ENCODE measurements at places on chromosomes 6 and 20.
A peak's percentile ranks its signal among the peaks of the same experiment; 100 is the strongest.

GRCh38 chr6:51299621-51300380, 481.1 kb downstream of the TFAP2B start:
- DNase-seq = no peak

DNA sequence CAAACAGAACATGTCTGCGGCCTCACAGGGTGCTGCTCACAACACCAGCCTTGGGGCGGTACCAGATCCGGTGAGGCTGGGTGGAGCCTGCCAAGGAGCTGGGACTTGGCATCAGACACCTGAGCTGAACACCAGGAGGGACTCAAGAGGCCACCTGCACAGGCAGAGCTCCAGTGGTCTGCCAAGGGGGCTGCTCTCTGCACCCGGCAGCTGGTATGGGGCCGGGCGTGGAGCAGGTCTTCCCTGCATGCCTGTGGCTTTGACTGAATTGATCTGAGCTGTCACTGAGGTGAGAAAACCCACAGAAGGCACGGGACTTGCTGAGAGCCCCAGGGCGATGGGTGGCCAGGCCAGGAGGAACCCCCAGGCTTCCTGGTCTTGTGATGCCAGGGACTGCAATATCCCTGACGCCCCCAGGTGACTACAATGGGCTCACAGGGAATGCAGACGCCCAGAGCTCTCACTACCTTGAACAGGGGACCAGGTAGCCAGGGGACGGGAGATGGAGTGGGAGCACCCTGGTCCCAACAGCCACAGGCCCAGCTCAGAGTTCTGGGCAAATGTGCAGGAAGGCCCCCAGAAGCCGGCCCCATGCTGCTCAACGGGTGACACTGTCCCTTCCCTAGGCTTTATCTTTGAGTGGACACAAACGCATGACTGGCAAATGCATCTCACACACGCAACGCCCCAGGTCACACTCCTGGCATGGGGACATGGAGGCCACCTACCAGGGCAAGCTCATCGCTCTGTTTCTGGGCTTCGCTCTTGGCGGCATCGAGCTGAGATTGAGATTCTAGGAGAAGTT, 48.2 kb downstream of the DSTN start:
- DNase-seq = peak; percentile 14

DNA sequence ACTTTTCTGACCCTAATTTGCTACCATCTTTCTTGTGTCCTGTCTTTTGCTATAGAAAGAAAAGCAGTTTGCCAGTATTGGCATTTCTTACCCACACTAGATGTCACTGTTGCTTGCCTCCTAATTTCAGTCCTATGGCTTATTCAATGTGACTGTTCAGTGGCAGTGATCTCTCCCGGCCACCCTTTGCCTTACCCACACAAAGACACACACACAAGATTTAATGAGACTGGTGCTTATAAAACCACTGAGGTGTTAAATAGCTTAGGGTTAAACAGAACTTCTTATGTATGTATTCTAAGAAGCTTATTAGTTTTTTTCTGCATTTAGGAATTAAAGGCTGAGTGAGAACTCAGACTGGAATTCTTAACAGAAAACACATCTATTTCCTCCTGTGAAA, 233.6 kb upstream of the ASCC3 start:
- DNase-seq = peak; percentile 48

DNA sequence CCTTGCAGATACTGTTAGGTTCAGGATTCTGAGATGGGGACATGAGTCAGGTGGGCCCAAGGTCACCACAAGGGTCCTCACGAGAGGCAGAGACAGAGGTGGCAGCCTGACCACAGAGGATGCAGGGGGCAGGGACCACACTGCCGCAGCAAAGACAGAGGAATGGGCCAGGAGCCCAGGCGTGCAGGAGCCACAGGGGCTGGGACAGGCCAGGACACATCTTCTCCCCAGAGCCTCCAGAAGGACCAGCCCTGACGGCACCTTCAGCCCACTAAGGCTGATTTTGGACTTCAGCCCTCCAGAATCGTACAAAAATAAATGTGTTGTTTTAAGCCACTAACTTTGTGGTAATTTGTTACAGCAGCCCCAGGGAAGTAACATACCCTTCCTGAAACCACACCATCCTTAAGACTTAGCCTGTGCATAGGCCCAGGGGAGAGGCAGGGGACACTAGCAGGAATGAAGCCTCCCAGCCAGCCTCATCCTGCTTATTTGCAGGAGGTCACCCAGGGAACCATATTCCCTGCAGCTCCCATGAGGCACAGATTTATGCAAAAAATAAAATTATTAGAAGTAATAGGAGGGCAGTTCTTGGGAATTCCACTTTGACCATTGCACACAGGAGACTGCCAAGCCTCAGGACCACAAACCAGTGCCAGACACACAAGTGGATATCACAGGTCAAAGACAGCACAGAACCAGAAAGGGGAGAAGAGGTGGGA, 119.3 kb upstream of the CST7 start:
- no peak for DNase-seq

DNA sequence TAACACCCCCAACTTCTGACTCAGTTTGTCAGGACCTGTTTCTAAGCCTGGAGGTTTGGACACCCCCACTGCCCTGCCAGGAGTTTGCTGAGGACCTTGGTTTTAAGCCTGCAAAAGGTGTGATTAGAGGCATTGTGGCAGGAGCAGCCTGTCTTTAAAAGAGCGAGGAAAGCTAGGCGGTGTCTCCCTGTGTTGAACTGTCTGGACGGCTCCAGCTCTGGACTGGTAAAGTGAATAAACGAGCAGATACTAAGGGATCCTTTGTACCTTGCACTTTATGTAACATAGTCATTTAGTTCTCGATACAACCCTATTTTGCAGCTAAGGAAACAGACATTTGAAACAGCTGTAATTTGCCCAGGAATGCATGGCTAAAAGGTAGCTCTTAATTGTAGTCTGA, 14.4 kb downstream of the FAM83D start:
- no peak for DNase-seq

GRCh38 chr6:3756546-3756945, 5.0 kb upstream of the PXDC1 start:
- no peak for DNase-seq

DNA sequence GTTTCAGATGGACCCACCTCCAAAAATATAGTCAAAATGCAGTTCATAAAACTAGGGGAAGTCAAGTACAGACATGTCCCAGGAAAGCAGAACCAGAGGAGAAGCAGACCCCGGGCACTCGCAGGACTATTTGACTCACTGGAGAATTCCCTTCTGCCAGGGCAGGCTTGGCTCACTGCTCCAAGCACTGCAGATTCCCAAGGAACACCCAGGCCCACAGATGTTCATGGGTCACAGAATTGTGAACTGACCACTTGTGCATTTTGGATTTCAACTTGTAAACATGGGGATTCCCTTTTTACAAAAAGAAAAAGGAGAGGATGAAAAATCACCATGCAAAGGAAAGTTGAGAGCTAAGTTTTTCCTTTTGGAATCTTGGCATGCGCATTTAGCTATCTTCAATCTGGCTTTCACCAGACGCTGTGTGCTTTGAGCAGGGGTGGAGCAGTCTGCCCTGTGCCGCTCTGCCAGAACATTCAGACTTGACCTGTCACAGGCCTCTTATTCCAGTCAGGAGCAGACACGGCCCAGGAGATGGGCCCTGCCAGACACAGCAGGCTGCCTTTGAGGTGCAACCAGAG, 237.5 kb upstream of the TAB2 start:
- DNase-seq = no peak

GRCh38 chr6:87126501-87126900, 28.9 kb upstream of the ZNF292 start:
- no peak for DNase-seq

DNA sequence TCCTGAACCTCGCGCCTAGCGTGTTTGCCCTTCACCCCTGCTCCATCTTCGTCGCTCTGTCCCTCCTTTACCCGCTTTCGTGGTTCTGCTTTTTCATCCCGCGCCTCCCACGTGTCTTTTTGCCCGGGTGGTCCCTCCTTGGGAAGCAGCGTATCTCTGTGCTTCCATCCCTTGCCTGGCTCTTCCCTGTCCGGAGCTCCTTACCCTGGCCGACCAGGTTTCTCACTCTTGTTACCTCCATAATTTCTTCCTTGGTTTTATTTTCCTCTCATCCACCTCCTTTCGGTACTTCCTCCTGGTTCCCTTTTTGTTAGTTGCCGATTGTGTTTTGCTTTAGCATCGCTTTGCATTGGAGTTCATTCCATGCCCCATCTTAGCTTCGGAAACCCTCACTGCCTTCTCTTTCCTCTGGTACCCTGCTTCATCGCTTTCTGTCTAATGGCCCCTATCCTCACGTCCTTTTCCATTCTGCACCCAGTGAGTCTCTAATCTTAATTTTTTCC, 735 bp downstream of the FAM135A start:
- DNase-seq = peak; percentile 41

DNA sequence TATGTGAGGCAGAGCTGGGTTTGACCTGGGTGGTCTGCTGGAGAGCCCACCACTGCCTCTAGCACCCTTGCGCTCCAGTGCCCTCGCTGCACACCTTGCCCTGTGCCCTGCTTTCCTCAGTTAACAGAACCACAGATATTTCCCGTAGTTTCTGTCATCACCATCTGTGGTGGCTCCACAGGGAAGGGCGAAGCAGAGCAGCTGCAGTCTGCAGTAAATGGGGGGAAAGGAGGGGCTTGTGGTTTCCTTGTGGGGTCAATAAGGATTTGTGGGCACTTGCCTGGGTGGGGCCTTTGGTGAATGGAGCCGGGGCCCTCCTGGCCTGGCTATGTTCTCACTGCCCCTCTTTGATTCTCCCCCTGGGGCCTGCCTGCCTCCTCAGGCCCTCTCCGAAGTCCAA, 21.2 kb upstream of the CCDC167 start:
- DNase-seq = no peak

- no peak for DNase-seq
Measured at GRCh38 chr20:12409501-12409900, 491.8 kb downstream of the BTBD3 start.

- DNase-seq = no peak
Measured at GRCh38 chr6:7467007-7467897, 74.2 kb upstream of the DSP start.

- DNase-seq = no peak
Measured at GRCh38 chr20:52785679-52786078, 186.5 kb upstream of the TSHZ2 start.

- DNase-seq = no peak
Measured at GRCh38 chr6:169738204-169738975, 13.0 kb downstream of the DYNLT2 start.

GRCh38 chr6:163120223-163120622, 294.3 kb upstream of the QKI start:
- no peak for DNase-seq

- DNase-seq = no peak
Measured at GRCh38 chr6:41487860-41488432, 58.2 kb upstream of the FOXP4 start.

- DNase-seq = no peak
Measured at GRCh38 chr6:37558168-37558567, 58.5 kb upstream of the CCDC167 start.

DNA sequence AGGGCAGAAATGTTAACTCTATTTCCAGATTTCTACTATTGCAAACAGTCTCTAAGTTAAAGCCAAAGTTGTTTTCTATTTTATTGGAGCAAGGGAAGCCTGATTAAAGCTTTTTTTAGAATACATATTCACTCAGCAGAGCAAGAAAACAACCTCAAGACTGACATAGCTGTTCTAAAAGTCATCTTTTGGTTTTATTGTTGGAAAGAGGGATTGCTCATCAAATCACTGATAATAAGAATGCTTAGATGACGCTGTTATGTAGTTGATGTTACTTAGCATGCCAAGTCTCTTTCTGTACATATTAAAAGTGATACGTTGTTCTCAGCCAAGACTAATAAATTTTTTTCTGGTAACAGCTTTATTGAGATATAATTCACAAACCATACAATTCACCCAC, 172.6 kb upstream of the LAMA2 start:
- DNase-seq = no peak

DNA sequence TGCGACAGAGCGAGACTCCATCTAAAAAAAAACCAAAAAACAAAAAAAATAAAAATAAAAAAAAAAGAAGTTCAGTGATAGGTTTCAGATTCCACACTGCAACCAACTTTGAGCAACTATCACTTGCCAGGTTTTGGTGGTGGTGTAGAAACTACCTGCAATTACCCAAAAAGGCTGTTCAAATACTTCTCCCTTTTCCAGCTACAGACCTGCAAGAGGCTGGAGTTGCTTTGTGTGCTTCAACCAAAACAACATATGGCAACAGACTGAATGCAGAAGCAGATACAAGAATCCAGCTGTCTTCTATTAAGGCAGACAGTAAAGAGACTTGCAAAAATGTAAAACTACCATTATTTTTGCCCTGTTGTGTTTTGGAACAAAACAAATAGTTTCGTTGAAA, 9.3 kb upstream of the BCAS1 start:
- DNase-seq = no peak

DNA sequence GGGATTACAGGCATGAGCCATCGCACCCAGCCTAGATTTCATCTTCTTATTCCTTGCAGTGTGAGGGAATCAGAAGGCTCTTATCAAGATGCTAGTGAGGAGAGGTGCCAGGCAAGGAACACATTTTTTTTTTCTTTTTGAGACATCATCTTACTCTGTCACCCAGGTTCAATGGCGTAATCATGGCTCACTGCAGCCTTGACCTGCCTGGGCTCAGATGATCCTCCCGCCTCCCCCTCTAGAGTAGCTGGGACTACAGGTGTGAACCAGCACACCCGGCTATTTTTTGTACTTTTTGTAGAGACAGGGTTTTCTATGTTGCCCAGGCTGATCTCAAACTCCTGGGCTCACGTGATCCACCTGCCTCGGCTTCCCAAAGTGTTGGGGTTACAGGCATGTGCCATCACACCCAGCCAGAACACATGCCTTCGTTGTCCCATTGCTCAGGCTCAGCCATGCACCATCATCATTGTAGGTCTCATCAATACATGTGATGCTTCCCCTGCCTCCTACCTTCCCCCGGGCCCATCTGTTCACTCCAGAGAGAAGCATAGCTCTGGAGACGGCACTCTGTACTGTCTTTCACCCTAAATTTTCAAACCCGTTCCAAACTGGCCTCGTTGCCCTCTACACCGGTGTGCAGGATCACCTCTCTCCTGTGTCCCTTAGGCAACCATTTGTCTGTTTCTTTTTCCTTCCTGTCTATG, 10.1 kb downstream of the FLOT1 start:
- no peak for DNase-seq

- DNase-seq = peak; percentile 31
Measured at GRCh38 chr20:37845241-37845681, 57.7 kb upstream of the VSTM2L start.
